Heart right ventricle (tissue), 16 donors: ENCODE measurements at places on chromosomes 13 and 19. TPM values are rescaled to one million over a fixed set of nuclear protein-coding genes. Genes with fewer than 3 reads are reported as not detected.

- DNase-seq, result no peak
- H3K4me3 ChIP-seq, result no peak overlapping the region
- no peak overlapping the region for H3K27ac ChIP-seq
- H3K36me3 ChIP-seq, result peaks cover 5% of the 10 kb centered on the region
- no peaks in the 10 kb centered on the region for H3K27me3 ChIP-seq
Observed at GRCh38 chr13:110627351-110627750, 12.0 kb downstream of the NAXD start.

- H3K4me3 ChIP-seq, result no peak overlapping the region
- no peaks in the 10 kb centered on the region for H3K27me3 ChIP-seq
- no peak for DNase-seq
- H3K27ac ChIP-seq, result peak overlapping the region; percentile 31
- no peaks in the 10 kb centered on the region for H3K36me3 ChIP-seq
Observed at GRCh38 chr13:109389892-109390345, 396.5 kb downstream of the IRS2 start.

DNA sequence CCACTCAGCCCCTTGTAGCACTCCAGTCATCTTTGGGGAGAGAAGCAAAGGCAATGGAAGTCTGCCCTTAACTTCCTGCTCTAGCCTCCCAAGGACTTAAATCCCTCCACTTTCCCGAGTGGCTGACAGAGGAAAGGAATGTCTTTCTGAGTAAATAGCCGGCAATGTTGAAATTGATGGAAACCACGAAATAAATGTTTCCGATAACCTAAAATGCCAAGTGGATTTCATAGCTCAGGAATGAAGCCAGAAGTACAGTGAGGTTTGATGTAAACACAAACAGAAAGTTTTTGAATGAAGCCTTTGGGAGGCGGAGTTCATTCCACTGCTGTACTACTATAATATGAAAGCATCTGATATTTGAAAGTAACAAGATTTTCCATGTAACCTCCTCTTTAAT, 14.0 kb upstream of the TBC1D4 start:
- no peak overlapping the region for H3K4me3 ChIP-seq
- H3K36me3 ChIP-seq, result no peaks in the 10 kb centered on the region
- DNase-seq, result no peak
- no peaks in the 10 kb centered on the region for H3K4me1 ChIP-seq

GRCh38 chr19:36163813-36164212, 11.6 kb upstream of the COX7A1 start:
- H3K27me3 ChIP-seq, result no peaks in the 10 kb centered on the region
- H3K4me1 ChIP-seq, result peaks cover 4% of the 10 kb centered on the region
- DNase-seq, result no peak
- peaks cover 26% of the 10 kb centered on the region for H3K36me3 ChIP-seq
- H3K27ac ChIP-seq, result no peak overlapping the region
- H3K4me3 ChIP-seq, result no peak overlapping the region

DNA sequence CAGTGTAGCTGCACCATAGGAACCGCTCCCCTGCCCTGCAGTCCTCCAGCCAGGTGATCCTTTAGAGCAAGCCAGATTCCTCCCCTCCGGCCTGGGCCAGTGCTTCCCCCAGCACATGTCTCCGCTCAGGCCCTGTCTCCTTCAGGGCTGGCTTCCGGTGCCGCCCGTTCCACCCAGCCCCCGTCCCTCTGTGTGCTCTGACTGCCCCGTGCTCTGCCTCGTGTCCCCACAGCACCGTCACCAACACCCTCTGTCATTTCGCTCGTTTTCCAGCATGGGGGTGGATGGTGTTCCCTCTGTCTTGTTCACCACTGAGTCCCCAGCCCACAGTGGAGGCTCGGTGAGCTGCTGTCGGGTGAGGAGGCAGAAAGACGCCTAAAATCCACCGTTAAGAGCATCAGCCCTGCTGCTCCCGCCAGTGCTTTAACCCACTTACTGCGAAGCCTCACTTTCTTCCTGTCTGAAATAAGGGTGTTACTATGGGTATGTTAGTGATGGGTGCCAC, 54.5 kb downstream of the TSSK6 start:
- H3K27me3 ChIP-seq, result no peaks in the 10 kb centered on the region
- peak; percentile 73 for DNase-seq
- H3K36me3 ChIP-seq, result no peaks in the 10 kb centered on the region
- H3K27ac ChIP-seq, result peak overlapping the region; percentile 90
- peak overlapping the region; percentile 12 for H3K4me3 ChIP-seq

- no peak overlapping the region for H3K4me3 ChIP-seq
- no peaks in the 10 kb centered on the region for H3K36me3 ChIP-seq
- H3K27me3 ChIP-seq, result no peaks in the 10 kb centered on the region
- H3K4me1 ChIP-seq, result no peaks in the 10 kb centered on the region
- DNase-seq, result no peak
Observed at GRCh38 chr19:51375504-51376221, 3.2 kb upstream of the NKG7 start.

GRCh38 chr19:50269653-50270052, 59.5 kb downstream of the KCNC3 start:
- H3K27ac ChIP-seq, result peak overlapping the region; percentile 13
- no peaks in the 10 kb centered on the region for H3K27me3 ChIP-seq
- no peak for DNase-seq
- H3K4me3 ChIP-seq, result no peak overlapping the region

- H3K27ac ChIP-seq, result no peak overlapping the region
- H3K4me3 ChIP-seq, result no peak overlapping the region
- no peaks in the 10 kb centered on the region for H3K4me1 ChIP-seq
- DNase-seq, result no peak
- no peaks in the 10 kb centered on the region for H3K27me3 ChIP-seq
- no peaks in the 10 kb centered on the region for H3K36me3 ChIP-seq
Observed at GRCh38 chr13:55302568-55302967, 1838.2 kb upstream of the PRR20A start.

- no peaks in the 10 kb centered on the region for H3K36me3 ChIP-seq
- no peaks in the 10 kb centered on the region for H3K27me3 ChIP-seq
- no peaks in the 10 kb centered on the region for H3K4me1 ChIP-seq
- no peak overlapping the region for H3K27ac ChIP-seq
Observed at GRCh38 chr13:50149214-50149613, 134.0 kb downstream of the KCNRG start.

DNA sequence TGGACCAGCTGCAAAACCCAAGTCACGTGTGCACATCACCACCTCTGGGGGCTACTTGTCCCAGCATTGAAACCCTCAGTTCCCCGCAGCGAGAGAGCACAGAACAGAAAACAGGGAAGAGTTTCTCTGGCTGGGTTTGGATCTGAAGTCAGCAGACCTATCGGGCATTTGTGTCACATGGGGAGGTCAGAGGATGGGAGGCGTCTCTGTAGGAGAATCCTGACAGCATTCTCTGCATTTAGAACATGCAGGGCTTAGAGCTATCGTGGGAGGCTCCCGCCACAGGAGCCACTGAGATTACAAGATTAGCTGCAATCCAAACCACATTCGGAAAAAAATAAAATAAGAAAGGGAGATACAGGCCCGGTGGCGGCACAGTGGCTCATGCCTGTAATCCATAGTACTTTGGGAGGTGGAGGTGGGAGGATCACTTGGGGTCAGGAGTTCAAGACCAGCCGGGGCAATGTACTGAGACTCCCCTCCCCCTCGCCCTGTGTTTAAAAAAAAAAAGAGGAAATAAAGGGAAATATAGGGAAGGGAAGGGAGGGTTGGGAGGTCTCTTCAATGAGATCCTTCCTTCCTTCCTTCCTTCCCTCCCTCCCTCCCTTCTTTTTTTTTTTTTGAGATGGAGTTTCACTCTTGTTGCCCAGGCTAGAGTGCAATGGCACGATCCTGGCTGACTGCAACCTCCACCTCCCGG, 2.9 kb upstream of the TLE6 start:
- peak overlapping the region; percentile 90 for H3K27ac ChIP-seq
- H3K4me3 ChIP-seq, result no peak overlapping the region
- DNase-seq, result peak; percentile 65
- no peaks in the 10 kb centered on the region for H3K36me3 ChIP-seq
- H3K4me1 ChIP-seq, result peaks cover 79% of the 10 kb centered on the region
- H3K27me3 ChIP-seq, result no peaks in the 10 kb centered on the region

Gene SYCN
- not detected for total RNA-seq

GRCh38 chr19:45070861-45071544, 5.3 kb downstream of the ZNF296 start:
- peaks cover 13% of the 10 kb centered on the region for H3K4me1 ChIP-seq
- no peak for DNase-seq
- peaks cover 63% of the 10 kb centered on the region for H3K36me3 ChIP-seq
- H3K4me3 ChIP-seq, result no peak overlapping the region

DNA sequence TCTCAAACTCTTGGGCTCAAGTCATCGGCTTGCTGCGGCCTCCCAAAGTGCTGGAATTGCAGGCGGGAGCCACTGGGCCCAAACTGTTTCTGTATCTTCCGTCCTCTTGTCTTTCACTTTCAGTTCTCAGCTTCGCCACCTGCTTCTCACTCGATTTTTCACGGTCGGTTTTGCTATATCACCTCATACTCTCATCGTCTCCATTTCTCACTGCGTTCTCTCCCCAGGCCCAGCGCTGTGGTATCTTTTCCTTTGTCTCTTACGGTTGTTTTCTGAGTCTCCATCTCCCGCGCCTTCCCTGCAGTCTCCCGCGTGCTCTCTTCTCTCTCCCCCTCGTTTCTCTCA, 14.9 kb downstream of the SSC5D start:
- H3K4me1 ChIP-seq, result peaks cover 14% of the 10 kb centered on the region
- peaks cover 19% of the 10 kb centered on the region for H3K36me3 ChIP-seq
- no peak for DNase-seq
- H3K27ac ChIP-seq, result no peak overlapping the region

- H3K27me3 ChIP-seq, result no peaks in the 10 kb centered on the region
- H3K4me3 ChIP-seq, result no peak overlapping the region
- no peak overlapping the region for H3K27ac ChIP-seq
- no peak for DNase-seq
- H3K36me3 ChIP-seq, result no peaks in the 10 kb centered on the region
Observed at GRCh38 chr13:22765547-22765946, 415.2 kb upstream of the SGCG start.

Gene ZNF573
- 6.9 TPM for total RNA-seq

DNA sequence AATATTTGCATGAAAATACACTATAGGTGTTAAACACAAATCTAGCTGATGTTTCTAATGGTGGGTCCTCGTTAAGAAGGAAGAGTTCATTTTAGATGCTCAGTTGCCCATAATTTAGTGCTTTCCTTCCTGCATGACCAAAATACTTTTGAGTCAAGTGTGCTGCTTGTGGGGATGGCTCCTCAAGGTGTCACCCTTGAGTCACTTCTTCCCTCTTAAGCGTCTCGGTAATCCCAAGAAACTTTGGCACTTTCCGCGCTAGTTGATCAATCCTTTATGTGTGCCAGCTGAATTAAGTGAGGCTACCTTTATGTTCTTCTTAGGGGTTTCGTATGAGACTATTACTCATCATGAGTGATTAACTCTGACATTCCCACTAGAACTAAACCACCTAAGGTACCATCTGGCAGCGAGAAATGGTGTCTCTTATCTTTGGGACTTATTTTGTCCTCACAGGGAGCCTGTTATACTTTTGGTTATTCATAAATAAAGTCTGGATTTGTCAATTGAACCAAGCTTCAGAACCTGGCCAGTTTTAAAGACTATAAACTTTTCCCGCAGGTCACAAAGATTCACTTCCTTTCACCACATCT, 106.8 kb downstream of the NHLRC3 start:
- DNase-seq, result peak; percentile 72
- no peaks in the 10 kb centered on the region for H3K27me3 ChIP-seq
- H3K4me3 ChIP-seq, result peak overlapping the region; percentile 14
- H3K4me1 ChIP-seq, result peaks cover 22% of the 10 kb centered on the region
- H3K36me3 ChIP-seq, result no peaks in the 10 kb centered on the region

DNA sequence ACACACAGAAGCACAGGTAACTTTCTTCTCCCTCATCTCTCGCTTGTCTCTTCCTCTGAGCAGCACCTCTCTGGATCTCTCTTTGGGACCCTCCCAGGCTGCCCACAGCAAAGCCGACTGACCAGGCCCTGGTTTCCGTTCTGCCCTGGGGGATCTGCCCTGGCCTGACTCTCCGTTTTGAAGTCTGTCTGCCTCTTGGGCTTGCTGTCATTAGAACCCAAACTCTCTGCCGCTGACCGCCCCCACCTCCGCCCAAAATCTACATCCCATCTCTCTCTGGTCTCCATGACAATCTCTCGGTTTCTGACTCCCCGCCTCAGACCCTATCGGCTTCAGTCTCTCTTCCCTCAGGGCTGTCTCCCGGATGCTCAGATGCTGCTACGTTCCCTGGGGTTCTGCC, 6.9 kb downstream of the KCNC3 start:
- DNase-seq, result no peak
- H3K27me3 ChIP-seq, result peaks cover 23% of the 10 kb centered on the region
- no peaks in the 10 kb centered on the region for H3K36me3 ChIP-seq
- peaks cover 6% of the 10 kb centered on the region for H3K4me1 ChIP-seq
- H3K27ac ChIP-seq, result no peak overlapping the region

Gene FFAR1
- not detected for total RNA-seq

Gene KLF1
- not detected for total RNA-seq

GRCh38 chr13:73304442-73304841, 245.6 kb downstream of the KLF5 start:
- H3K27ac ChIP-seq, result no peak overlapping the region
- no peaks in the 10 kb centered on the region for H3K4me1 ChIP-seq
- H3K27me3 ChIP-seq, result no peaks in the 10 kb centered on the region
- no peak overlapping the region for H3K4me3 ChIP-seq

GRCh38 chr19:4059453-4059871, 7.2 kb downstream of the ZBTB7A start:
- peaks cover 67% of the 10 kb centered on the region for H3K4me1 ChIP-seq
- peak overlapping the region; percentile 54 for H3K4me3 ChIP-seq
- no peaks in the 10 kb centered on the region for H3K27me3 ChIP-seq
- H3K36me3 ChIP-seq, result peaks cover 16% of the 10 kb centered on the region

- no peaks in the 10 kb centered on the region for H3K4me1 ChIP-seq
- no peak within 1 kb of the TSS for H3K4me3 ChIP-seq
- no peak for DNase-seq
- peaks cover 23% of the 10 kb centered on the region for H3K27me3 ChIP-seq
- H3K27ac ChIP-seq, result no peak within 1 kb of the TSS
- no peaks in the 10 kb centered on the region for H3K36me3 ChIP-seq
Observed at GRCh38 chr13:70108356-70109105, at the start of gene KLHL1. Gene KLHL1, minus strand, starts transcription at chr13:70108452. Its CDS starts 753 bp downstream, at chr13:70107699.

Gene ZNF577
- total RNA-seq, result 6.9 TPM

Gene HAUS5
- total RNA-seq, result 3.2 TPM

DNA sequence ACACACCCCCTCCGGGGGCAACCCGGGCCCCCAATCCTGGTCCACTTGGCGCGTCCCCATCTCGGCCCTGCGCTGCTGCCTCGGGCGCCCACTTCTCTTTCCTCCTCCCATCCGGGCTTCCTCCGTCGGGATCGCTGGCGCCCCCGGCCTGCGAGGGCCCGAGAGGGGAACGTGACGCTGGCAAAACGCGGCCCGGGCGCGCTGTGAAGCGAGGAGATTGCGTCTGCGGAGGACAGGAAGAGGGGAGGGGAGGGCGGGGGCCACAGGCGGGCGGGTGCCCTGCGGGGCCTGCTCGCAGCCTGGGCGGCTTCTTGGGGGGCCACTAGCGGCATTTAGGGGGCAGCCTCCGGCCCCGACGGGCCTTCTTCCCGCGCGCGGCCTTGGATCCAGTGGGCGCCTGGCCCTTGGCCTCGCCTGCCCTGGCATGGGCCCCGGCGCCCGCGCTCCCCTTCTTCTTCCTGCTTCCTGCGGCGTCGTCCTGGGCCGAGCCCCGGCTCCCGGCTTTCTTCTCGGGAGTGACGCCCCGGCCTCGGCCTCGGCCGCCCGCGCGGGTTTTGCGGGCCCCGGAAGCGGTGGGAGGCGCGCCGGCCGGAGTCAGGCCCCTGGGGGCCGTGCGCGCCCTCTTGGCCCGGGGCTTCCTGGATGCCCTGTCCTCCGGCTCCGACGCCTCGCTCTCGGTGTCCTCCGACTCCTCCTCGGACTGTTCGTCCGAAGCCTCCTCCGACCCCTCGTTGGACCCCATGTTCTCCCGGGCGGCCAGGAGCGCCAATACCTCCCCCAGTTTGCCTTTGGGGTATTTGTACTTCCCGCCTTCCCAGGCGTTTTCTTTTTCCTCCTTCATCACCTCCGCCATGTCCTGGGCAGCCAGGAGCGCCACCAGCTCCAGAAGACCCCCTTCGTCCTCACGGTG, 2.2 kb downstream of the PNMA8B start:
- DNase-seq, result no peak
- H3K36me3 ChIP-seq, result no peaks in the 10 kb centered on the region
- H3K27ac ChIP-seq, result peak overlapping the region; percentile 27
- peaks cover 52% of the 10 kb centered on the region for H3K4me1 ChIP-seq
- H3K4me3 ChIP-seq, result peak overlapping the region; percentile 21
